ENCODE measurements at places on chromosomes 6 and 20.

- DNase-seq, result peak; percentile 65
These were observed 59.3 kb upstream of the STMND1 start for GRCh38 chr6:17042422-17043147.

DNA sequence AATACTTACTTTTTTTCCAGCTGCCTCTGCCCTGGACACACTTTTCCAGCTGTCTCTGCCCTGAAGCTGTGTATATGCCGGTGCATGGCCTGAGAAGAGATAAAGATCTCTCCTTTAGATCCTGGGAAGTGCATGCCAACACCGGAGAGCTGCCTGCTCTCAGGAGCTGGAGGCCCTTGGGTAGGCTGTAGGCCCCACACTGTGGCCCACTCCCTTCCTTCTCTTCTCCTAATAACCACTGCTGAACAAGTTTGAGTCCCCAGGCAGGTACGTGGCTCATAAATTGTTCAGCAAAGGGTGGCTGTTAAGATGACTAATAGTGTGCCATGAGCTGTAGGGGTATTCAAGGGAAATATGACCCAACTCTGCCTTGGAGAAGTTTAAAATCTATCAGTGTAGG lies 102.5 kb downstream of the CD24 start:
- DNase-seq, result peak; percentile 31

GRCh38 chr6:1255636-1256365 lies 56.1 kb upstream of the FOXQ1 start:
- no peak for DNase-seq

- DNase-seq, result no peak
These were observed 363.6 kb downstream of the RFPL4B start for GRCh38 chr6:112710710-112711109.

- no peak for DNase-seq
These were observed 36.9 kb upstream of the BLCAP start for GRCh38 chr20:37564388-37565133.

DNA sequence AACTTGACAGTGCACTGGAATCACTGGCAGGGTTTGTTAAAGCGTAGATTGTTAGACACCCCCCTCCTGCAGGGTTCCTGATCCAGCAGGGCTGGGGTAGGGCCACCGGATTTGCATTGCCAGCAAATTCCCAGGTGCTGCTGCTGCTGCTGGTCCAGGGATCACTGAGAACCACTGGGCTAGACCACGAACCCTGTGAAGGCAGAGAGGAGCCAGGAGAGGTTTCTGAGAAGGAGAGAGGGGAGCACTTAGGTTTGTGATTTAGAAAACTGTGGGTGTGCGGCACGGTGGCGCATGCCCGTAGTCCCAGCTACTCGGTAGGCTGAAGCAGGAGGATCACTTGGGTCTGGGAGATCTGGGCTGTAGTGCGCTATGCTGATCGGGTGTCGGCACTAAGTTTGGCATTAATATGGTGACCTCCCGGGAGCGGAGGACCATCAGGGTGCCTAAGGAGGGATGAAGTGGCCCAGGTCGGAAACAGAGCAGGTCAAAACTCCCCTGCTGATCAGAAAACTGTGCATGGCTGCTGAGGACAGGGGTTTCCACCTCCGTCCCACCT lies 53.6 kb upstream of the FAM83D start:
- DNase-seq, result no peak

GRCh38 chr6:155080881-155081845 lies 86.0 kb downstream of the TIAM2 start:
- no peak for DNase-seq

DNA sequence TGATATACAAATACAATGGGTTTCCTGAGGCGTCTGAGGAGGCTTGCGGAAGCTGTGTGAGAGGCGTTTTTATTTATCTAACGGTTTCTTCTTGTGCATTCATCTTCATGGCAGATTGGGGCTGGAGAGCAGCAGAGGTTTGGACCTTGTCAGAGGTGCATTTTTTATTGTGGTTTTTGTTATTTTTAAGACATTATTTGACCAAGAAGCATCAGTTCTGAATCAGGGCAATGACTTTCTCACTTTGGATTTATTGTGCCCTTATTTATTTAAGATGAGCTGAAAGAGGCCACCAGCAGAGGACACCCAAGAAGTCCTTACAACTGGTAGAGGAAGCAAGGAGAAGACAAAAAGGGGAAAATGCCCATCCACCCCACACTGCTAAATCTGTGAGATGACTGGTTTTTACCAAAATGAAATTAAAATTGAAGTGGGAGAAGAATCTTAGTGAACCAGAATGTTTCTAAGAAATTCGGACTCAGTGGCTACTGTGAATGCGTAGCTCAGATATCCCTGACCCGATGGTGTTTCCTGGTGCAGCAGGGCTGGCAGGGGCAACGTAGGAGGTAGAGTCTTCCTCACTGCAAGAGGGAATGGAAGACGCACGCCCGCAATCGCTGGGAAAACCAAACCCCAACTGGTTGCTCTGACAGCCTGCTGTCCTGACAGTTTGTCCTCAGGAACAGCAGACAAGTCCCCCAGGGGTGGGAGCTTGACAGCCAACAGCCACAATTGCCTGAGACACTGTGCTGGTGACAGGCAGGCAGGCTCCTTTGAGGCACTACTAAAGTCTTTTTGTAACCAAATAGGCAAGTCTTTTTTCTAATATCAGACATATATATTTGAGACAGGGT lies 14.2 kb downstream of the PRR18 start:
- DNase-seq, result no peak

DNA sequence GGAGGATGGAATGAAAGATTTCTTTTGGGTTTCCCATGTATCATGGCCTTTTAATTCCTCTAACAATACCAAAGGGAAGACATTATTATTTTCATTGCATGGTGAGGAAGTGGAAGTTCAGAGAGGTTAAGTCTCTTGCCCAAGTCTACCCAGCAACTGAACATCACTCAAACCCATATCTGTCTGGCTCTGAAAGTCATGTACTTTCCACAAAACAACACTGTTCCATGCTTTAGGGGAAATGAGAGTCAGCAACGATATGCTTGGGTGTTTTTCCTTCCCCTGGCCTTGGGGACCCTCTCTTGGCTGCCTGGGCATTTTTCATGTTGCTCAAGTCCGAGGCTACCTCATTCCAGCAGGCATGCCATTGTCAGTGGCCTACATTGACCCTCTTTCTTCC lies 118.8 kb downstream of the ADTRP start:
- DNase-seq, result no peak

DNA sequence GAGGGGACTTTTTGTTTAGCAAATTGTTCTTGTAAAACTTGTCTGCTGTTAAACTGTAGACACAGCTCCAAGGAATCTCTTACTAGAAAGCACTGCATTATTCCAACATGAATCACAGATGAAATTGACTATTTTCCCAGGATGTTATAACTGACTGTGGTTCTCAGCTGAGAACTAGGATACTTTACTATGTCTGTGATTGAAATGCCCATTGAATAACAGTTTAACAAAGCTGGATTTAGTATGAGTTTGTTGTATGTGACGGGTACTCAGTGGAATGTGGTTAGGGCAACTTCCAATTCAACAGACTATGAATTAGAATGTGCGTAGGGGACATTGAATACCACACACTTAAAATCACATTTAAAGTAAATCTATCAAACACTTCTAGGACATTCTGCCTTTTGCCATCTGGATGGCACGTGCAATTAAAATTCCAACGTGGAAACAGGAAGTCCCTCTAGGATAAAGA lies 193.4 kb upstream of the PREP start:
- peak; percentile 96 for DNase-seq

DNA sequence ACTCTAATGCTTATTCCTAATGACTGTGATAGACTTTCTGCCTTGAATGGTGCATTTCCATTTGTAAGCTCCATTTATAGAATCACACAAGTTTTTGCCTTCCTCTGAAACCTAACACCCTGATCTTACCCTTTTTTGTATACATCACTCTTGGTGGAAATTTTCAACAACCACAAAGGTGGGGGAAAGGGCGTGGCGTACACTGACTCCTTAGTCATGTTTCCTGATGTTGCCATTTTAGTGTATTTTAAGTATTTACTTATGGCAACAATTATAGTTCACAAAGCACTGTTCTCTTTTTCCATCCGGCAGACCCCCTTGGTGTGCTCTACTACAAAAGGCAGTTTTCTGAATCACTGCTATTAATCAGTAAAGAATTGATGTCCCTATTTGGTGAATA lies 92.0 kb downstream of the ATXN1 start:
- no peak for DNase-seq

GRCh38 chr6:122568797-122569221 lies 41.4 kb upstream of the PKIB start:
- no peak for DNase-seq
